ENCODE measurements at places on chromosomes 6 and 20. TPM values are rescaled to one million over a fixed set of nuclear protein-coding genes. Genes with fewer than 3 reads are reported as not detected.

GRCh38 chr6:29653452-29654038 is 3.3 kb upstream of the MOG start:
- peak; percentile 87 for DNase-seq

DNA sequence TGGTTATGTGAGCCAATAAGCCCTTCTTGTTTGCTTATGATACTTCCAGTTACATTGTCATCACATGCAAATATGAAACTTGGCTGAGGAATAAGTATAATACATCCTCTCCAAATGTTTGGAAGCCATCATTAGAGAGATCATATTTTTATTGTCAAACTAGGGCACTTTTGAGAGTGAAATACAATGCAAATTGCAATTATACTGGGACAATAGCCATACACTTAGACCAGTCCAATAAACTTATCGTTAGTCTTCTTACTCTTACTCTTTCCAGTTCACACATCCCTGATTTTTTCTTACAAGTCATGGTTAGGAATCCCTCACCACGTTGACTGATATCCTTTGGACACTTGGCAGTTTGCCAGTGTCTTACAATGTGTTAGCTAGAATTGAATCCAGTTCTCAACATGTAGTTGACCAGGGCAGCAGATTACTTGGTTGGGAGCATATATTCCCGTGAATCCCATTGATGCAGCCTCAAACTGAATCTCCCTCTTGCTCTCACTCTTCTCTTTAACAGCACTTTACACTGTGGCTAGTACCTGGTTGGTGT is 519.7 kb upstream of the ID4 start:
- no peak for DNase-seq

- no peak for DNase-seq
Observed at GRCh38 chr6:63584125-63584514, 11.8 kb downstream of the LOC128125822 start.

PHACTR3 gene
- total RNA-seq = 0.22 TPM

HUS1B gene
- not detected for total RNA-seq

All from neural progenitor cell (in vitro differentiated cells).